ENCODE measurements at places on chromosomes 11 and 22. TPM values are rescaled to one million over a fixed set of nuclear protein-coding genes. Genes with fewer than 3 reads are reported as not detected.

- no peaks in the 10 kb centered on the region for H3K4me1 ChIP-seq
- no peaks in the 10 kb centered on the region for H3K27me3 ChIP-seq
- no peak overlapping the region for H3K27ac ChIP-seq
- H3K4me3 ChIP-seq, result no peak overlapping the region
- no peaks in the 10 kb centered on the region for H3K36me3 ChIP-seq
These were observed 301.1 kb downstream of the SHANK2 start for GRCh38 chr11:70951139-70951804.

- no peak overlapping the region for H3K4me3 ChIP-seq
- DNase-seq, result no peak
- H3K4me1 ChIP-seq, result peaks cover 6% of the 10 kb centered on the region
These were observed 23.6 kb downstream of the NNMT start for GRCh38 chr11:114319716-114320328.

The KIRREL3 gene
- total RNA-seq, result 0.28 TPM

The SLC22A8 gene
- total RNA-seq, result not detected

The OR6A2 gene
- not detected for total RNA-seq
